Chondrocyte (in vitro differentiated cells): ENCODE measurements at places on chromosomes 3 and 15.

DNA sequence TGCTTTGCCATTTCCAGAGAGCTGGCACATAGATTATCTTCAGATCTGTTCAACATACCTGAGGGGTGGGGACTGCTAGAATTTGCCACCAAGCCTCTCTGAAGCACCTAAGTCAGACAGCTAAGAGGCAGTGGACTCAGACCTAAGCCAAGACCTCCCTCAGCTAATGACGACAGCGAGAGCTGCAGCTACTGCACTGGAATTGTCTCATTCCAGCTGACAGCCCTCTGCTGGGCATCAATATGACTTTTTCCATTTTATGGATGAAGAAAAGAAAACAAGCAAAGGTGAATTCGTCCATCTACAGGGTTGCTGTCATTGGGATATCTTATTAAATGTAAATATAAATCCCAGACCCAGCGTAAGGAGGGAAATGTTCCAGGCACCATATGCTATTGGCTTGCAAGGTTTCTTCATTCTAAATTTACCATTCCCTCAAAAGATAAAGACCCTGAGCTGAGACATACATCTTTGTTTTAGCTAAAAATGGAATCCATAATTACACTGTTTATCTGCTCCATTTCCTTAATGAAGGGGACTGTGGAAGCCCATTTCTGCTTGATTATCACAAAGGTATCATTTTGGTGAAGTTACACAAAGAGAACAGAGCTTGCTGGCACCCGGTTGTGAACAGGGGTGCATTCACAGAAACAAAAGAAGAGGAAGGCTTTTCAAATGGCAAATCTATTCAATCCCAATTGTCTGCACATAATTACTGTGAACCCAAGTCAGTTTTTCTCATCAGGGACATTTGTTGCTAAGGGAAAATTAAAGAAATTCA, 85.5 kb upstream of the LRTM1 start:
- no peak for DNase-seq

DNA sequence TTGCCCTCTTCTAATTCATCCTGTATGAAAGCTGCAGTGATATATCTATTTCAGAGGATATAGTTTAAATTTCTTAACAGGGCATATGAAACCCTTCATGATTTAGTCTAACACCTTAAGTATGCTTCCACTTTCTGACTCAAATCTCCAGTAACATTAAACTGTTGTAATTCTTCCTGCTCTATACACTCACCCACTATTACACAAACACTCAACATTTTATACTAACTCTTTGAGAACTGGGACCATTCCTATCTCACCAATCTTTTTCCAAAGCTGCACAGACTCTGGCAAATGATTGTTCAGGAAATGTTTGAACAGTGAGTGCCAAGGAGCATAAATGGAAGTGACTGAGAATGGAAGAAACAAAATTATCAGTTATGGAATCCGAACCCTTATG, 560.4 kb upstream of the DPPA4 start:
- DNase-seq, result no peak

DNA sequence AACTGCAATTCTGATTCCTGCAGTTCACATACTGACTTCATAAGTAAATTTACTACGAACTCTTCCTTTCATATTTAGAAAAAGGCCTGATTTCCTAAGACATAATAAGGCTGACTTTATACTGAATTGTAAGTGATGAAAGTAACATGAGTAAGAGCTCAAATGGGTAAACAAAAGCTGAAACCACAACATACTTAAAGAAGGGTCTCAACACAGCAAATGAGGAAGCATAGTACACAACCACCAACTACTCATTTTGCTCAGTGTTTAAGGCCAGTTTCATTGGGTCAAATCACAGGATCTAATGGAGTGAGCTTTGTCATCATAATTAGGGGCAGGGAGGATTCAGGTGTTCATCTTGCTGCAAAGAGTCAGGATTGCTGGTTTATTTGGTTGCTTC, 81.4 kb downstream of the SETD2 start:
- no peak for DNase-seq

DNA sequence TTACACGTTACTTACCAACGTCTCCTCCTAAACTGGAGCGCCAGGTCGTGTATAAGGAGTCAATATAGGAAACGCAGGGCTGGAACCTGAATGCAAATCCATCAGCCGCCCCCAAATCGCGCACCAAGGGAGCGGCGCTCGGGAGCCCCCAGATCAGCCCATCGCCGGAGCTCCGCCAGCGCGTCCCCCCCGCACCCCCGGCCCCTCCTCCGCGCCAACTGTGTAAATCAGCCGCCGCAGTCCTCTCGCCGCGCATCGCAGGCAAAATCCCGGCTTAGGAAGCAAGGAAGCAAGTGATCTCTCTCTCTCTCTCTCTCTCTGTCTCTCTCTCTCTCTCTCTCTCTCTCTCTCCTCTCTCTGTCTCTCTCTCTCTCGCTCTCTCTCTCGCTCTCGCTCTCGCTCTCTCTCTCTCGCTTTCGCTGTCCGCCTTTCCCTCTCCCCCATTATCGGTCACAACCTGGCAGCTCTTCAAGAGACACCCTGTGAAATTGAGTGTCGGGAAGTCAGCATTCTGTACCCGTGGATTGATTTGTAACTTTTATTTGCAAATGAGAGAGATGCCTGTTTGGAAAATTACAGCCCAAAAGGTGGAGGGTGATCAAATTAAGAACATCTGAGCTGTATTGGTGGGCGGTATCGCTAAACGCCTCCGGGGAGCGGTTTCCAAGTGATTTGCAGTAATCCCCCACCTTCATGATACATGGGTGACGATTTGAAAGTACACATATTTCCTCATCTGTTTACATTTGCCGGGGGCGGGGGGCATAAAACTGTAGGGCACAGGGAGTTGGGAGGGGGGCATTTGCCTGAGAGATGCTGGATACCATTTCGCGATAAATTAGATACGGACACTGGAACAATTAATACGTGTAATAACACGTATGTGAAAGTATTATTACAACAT, 645 bp upstream of the SLITRK3 start:
- DNase-seq, result peak; percentile 61

GRCh38 chr15:83081256-83082014, 14.4 kb upstream of the BTBD1 start:
- DNase-seq, result no peak

DNA sequence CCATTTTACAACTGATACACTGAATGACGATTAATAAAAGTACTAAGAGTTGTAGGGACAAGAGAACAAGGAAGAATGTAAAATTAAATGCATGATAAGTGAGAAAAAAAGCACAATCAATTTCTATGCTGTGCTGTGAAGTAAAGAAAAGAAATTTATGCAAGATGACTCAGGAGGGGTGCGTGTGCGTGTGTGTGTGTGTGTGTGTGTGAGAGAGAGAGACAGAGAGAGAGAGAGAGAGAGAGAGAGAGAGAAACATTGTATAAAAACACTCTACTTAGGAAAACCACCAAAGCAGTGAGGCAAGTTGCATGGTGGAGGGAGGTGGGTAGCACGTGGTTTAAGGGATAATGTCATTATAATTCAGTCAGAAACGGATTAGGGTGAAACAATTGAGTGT, 580.8 kb upstream of the ALCAM start:
- no peak for DNase-seq

GRCh38 chr3:13717222-13717895, 162.5 kb downstream of the WNT7A start:
- DNase-seq, result peak; percentile 19

GRCh38 chr3:193148688-193149473, 92.1 kb upstream of the PLAAT1 start:
- no peak for DNase-seq

GRCh38 chr15:39285071-39285470, 295.8 kb upstream of the THBS1 start:
- no peak for DNase-seq

DNA sequence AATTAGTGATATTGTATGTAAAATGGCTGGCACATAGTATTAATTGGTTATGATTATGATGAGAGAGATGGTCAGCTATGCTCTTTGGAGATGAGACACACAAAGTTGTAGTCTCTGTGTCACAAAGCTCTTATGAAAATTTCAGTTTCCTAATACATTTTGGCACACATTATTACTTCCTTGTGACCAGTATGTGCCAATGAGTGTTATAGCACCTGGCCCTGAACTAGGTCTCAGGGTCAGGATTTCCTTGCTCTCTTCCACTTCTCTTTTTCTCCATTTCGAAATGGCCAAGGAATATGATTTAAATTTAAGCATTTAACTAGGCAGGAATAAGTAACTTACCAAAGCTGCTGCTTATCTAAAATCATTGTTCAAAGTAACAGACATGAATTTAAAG, 28.0 kb downstream of the TIPARP start:
- no peak for DNase-seq

- no peak for DNase-seq
Observed at GRCh38 chr3:136959599-136959998, 1.8 kb downstream of the IL20RB start.

DNA sequence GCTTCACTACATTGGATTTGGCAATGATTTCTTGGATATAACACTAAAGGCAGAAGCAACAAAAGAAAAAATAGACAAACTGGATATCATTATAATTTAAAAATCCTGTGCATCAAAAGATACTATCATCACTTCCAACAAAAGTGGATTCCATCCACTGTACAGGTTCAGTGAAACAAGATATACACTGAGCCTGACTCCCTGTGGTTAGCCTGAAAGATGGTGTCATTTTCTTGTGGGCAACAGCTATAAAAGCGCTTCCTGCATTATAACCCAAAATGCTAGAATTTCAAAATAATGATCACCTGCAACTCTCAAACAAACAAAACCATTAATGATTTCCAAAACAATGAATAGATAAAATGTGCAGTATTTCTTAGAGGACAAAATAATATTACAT, 39.6 kb upstream of the TBC1D23 start:
- no peak for DNase-seq

- no peak for DNase-seq
Observed at GRCh38 chr15:73495181-73495580, 52.2 kb downstream of the REC114 start.

DNA sequence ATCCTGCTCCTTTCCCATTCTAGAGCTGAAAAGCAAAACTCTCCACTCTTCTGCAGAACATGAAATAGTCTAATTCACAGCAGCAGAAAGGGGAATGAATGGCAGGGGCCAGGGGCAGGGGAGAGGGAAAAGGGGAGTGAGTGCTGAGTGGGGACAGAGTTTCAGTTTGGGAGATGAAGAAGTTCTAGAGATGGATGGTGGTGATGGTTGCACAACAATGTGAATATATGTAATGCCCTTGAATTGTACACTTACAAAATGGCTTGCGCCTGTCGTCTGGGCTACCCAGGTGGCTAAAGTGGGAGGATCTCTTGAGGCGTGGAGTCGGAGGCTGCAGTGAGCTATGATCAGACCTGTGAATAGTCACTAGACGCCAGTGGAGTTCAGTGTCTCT, 78.5 kb upstream of the MEF2A start:
- no peak for DNase-seq

- no peak for DNase-seq
Observed at GRCh38 chr3:35184775-35185174, 454.6 kb upstream of the ARPP21 start.

DNA sequence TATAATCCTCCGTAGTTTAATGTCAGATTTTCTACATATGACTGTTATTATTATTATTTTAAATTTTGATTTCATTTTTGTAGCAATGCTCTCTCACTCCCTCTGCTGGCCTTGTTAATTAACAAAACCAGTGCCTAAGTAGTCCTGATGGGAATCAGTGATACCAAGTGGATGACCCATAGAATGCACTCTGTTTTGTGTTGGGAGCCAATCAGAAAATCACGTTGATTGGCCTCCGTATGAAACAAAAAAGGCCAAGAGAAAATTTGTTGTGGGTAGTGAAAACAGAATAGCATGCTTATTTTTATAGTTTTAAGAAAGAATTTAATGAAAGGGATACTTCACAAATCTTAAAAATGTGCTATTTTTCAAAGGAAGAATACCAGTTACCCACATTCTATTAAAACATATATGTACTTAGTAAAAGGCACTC, 34.4 kb upstream of the MEIS2 start:
- DNase-seq, result no peak

- DNase-seq, result no peak
Observed at GRCh38 chr15:42282344-42282743, 9.1 kb upstream of the TMEM87A start.

DNA sequence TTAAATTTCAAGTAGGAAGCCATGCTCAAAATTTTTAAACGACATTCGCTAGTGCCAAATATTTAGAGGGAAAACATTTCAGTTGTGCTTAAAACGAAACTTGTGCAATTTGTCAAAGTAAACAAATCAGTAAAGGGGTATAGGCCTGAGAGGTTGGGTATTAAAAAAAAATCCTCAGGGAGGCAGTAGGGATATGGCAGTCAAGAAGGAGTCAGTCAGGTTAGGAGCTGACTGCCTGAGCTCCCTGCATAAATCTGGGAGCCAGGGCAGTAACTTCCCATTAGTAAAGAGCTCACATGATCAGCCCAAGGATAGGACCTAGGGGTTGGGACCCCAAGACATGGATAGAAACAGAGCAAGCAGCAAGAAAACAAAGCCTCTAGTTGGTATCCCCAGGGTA, 120.7 kb upstream of the STAC start:
- no peak for DNase-seq

GRCh38 chr3:183033746-183034145, 53.4 kb upstream of the DCUN1D1 start:
- DNase-seq, result no peak
